ENCODE measurements at places on chromosomes 12 and 14.

DNA sequence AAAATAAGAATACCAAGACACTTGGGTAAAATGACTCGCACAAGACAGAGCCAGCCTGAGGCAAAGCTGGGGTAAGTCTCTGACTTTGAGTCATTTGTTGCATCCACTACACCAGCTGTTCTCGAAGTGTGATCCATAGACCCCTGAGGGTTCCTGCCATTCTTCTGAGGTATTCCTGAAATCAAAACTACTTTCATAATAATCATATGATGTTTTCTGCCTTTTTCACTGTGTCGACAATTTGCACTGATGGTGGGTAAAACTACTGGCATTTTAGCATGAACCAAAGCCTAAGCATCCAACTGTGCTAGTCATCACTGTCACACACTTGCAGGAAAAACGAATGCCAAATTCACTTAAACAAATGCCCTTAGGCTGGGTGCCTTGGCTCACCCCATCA lies 135.5 kb upstream of the FUT8 start:
- DNase-seq, result no peak

DNA sequence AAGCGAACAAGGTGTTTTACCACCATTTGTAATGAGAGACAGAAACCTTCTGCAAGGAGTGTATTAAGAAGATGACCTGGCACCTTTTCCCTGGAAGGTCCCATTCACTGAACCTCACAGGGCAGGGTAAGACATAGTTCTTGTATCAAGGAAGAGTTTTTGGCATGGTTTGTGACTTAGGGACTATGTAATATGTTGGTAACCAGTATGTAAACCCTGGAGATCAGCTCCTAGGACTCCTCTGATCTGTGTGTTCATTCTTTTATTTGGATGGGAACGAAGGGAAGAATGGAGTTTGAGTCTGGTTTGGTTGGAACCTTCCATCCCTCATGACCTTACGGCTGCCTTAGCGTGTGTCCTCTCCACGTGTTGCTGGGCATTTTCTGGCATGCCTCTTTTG lies 175.4 kb downstream of the CAND1 start:
- no peak for DNase-seq

DNA sequence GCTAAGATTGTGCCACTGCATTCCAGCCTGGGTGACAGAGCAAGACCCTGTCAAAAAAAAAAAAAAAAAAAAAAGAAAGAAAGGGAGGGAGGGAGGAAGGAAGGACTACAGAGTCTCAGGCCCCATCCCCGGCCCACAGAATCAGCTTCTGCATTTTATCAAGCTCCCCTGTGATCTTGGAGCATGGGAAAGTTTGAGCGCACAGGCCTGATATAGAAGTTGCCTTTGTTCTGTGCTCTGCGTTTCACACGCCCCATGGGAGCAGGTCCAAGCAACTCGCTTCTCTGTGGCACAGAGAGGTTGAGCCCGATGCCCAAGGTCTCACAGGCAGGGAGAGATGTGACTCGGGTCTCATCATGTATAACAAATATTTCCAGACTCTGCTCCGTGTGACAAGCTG lies 101.8 kb downstream of the PHETA1 start:
- no peak for DNase-seq

- DNase-seq, result no peak
These were observed 474.1 kb upstream of the MIS18BP1 start for GRCh38 chr14:45727133-45727532.

GRCh38 chr14:22551605-22551997 lies 37.4 kb downstream of the DAD1 start:
- DNase-seq, result no peak

DNA sequence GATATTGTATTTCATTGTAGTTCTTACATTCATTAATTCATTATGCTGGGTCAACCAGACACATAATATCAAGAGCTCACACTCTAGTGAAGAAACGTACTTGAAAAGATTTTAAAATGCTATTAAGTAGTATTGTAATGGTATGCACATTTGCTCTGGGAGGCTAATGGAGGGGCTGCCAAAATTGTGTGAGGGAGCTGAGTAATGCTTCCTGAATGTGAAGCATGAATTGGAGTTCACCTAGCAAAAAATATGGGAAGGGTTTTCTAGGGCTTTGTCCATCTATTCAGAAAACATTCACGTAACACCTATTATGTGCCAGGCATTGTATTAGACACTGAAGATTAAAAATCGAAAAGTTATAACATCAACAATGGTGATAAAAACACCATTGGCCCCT lies 403.8 kb upstream of the PDE3A start:
- no peak for DNase-seq

GRCh38 chr12:131943389-131943788 lies 6.4 kb upstream of the EP400 start:
- DNase-seq, result no peak

DNA sequence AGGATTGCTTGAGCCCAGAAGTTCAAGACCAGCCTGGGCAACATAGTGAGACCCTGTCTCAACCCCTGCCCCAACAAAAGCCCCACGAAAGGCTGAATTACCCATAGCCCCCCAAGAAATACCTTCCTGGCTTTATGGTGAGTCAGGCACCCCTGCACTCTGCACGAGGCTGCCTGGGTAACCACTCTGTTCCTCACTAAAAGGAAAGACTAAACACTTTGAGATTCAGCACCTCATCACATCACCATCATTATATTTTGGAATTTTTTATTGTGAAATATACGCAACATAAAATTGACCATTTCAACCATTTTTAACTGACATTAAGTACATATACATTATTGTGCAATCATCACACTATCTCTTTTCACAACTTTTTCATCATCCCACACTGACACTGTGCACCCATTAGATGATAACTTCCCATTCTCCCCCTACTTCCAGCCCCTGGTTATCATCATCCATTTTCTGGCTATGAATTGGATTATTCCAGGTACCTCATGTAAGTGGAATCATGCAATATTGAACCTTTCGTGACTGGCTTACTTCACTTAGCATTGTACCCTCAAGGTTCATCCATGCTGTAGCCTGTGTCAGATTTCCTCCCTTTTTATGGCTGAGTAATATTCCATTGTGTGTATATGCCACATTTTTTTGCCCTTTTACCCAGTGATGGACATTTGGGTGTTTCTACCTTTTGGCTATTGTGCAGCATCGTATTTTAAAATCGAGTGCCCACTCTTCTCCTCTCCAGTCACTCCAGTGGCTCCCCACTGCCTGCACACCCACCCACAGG lies 51.5 kb downstream of the TSPAN9 start:
- no peak for DNase-seq

DNA sequence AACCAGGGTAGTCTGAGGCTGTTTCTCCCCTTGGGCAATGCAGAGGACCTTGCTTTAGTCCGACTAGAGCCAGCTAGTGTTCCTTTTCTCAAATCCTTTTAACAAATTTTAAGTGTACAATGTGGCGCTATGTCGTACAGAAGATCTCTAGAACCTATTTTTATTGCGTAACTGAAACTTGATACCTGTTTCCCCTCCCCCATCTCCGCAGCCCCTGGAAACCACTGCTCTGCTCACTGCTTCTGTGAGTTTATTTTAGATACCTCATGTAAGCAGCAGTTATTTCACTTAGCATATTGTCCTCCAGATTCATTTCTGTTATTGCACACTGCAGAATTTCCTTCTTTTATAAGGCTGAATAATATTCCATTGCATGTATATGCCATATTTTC lies 1092.3 kb downstream of the AACS start:
- DNase-seq, result no peak

DNA sequence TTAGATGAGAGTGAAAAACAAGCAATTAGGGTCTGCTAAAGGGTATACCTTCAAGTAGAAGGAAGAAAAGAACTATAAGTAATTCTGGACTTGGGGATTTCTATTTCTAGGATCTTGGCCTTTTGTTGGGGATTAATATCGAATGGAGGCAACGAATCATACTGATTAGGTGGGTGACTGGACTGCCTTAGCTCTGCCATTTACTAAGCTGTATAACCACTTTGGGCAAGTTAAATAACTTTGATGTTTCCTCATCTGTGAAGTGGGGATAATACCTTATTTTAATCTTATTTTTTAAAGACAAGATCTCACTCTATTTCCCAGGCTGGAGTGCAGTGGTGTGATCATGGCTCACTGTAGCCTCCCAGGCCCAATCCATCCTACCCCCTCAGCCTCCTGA lies 6.6 kb downstream of the IKBIP start:
- no peak for DNase-seq

GRCh38 chr14:104373055-104373854 lies 206.3 kb upstream of the C14orf180 start:
- no peak for DNase-seq

DNA sequence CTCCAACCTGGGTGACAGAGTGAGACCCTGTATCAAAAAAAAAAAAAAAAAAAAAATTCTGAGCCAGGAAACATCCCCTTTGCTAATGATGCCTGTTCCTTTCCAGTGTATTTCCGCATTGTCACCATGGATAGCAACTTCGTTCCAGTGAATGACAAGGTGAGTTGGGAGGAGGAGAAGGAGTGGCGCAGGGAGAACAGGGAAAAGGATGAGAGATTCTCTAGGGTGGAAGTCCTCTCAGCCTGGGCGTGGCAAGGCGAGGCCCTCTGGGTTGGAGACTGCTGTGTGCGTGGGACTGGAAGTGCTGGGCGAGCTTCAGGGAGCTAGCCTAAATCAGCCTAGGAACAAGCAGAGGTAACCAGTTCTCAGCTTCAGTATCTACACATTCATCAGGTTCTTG lies 7.2 kb downstream of the A2ML1 start:
- no peak for DNase-seq

DNA sequence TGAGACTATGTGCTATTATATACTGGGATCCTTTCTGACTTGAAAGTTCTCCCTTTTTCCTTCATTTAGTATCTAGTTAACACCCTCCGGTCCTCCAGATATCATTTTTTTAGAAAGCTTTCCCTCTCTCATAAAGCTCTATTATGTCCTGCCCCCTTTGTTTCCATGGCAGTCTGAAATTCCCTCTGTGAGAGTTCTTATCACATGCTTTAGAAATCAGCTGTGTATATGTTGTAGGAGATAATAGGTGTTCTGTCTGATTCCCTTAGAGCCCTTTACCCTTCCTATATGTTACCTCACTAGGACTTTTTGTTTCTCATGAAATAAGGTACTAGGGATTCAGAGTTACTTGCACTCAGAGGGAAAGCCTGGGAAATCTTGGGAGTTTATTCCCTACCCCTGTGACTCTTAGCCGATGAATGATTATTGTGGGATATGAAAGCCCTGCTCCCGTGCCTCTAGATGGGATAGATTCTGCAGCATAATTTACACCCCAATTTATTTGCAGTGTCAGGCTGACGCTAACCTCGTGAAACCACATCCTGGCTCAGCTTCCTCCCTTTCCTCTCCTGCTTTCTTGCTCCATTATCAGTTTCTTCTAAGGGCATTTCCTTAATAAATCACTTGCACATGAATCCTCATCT lies 448.4 kb downstream of the MDGA2 start:
- no peak for DNase-seq

- no peak for DNase-seq
These were observed 120.6 kb downstream of the PRICKLE1 start for GRCh38 chr12:42468921-42469320.

- DNase-seq, result no peak
These were observed 106.7 kb downstream of the CRADD start for GRCh38 chr12:93783832-93784231.

GRCh38 chr14:105880616-105881015 lies 354.2 kb downstream of the TMEM121 start:
- no peak for DNase-seq
